ENCODE measurements at places on chromosomes 16 and 17.

DNA sequence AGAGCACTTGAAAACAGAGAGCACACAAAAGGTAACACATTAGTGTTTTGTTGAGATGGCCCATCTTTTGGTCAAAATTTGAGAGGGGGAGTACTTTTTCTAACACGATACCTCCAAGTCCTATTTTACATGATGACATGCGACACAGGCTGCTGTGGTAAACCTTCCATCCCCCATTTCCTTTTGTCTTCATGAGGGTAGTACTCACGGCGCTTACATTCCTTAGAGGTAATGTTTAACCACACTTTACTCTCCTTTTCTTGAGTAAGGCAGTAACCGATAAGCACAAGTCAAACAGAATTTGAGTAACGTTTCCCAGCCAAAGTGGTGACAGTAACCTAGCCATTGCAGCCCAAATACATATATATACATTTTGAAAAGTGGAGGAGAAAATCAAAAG, 35.8 kb upstream of the PITPNM3 start:
- no peak overlapping the region for H3K27ac ChIP-seq
- H3K36me3 ChIP-seq, result peaks cover 57% of the 10 kb centered on the region
- H3K4me1 ChIP-seq, result peaks cover 4% of the 10 kb centered on the region
- DNase-seq, result no peak
- H3K4me3 ChIP-seq, result no peak overlapping the region

DNA sequence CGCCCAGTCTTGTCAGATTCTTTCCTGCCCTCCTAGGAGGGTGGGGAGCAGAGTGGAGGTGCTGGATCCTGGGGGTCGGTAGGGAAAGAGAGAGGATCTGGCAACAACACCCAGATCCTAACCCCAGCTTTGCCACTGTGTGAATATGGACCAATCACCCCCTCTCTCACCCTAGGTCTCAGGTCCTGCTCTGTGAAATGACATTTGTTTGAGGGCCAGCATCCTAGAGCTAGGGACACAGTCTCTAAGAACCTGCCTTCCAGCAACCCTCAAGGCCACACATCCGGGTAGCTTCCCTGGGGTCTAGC, 28.4 kb upstream of the MAP3K14 start:
- H3K4me3 ChIP-seq, result no peak overlapping the region
- no peak overlapping the region for H3K27ac ChIP-seq
- H3K36me3 ChIP-seq, result no peaks in the 10 kb centered on the region
- H3K27me3 ChIP-seq, result peaks cover 11% of the 10 kb centered on the region

GRCh38 chr16:78504401-78504851, 405.0 kb downstream of the WWOX start:
- no peak for DNase-seq
- H3K4me1 ChIP-seq, result no peaks in the 10 kb centered on the region

DNA sequence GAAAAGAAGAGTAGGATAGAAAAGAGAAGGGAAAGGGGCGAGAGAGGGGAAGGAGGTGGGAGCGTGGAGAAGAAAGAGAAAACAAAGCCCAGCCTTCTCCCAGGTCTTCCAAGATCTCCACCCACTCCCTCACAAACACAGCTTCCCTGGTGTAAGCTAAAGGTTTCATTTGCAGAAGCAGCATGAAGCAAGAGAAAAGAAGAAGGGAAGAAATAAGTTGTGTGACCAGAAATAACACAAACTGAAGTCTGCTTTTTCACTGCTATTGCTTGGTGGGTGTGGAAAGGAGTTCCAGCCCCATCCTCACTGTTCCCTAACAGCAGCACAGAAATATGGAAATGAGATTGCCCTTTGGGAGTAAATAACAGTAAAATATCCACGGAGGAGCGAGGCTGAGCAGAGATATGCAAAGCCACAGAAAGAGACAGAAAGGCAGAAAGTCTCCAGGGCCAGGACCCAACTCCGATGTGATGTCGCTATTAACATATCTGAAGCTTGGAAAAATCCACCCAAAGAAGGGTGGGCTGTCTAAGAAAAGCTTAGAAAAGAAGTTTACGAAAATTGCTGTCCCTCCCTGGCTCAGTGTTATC, 10.3 kb upstream of the GAS7 start:
- no peaks in the 10 kb centered on the region for H3K4me1 ChIP-seq
- H3K4me3 ChIP-seq, result no peak overlapping the region
- H3K27ac ChIP-seq, result no peak overlapping the region
- no peaks in the 10 kb centered on the region for H3K36me3 ChIP-seq

DNA sequence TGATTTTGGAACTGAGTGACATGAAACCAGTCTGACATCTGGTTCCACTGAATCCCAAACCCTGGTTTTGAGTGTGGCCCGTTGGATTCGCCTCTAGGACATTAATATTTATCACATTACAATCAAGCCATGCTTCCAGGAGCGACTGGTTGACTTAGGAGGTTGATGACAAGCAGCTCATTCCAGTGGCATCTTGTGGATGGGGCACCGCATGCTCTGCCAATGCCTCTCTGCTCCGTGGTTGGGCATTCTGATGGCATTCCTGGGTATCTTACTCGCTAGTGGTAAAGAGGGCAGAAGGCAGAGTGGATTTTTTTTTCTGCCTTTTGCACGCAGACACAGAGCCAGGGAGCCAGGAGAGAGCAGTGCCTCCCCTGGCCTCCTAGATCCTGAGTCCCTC, 31.4 kb downstream of the CACNG4 start:
- no peaks in the 10 kb centered on the region for H3K36me3 ChIP-seq
- H3K4me1 ChIP-seq, result no peaks in the 10 kb centered on the region
- DNase-seq, result no peak

GRCh38 chr17:42773290-42774035, at the start of gene VPS25:
Gene VPS25 (plus strand): TSS chr17:42773449. CDS start chr17:42773476, 27 bp downstream.
- no peaks in the 10 kb centered on the region for H3K27me3 ChIP-seq
- H3K4me1 ChIP-seq, result peaks cover 15% of the 10 kb centered on the region
- H3K4me3 ChIP-seq, result peak within 1 kb of the TSS; percentile 93

DNA sequence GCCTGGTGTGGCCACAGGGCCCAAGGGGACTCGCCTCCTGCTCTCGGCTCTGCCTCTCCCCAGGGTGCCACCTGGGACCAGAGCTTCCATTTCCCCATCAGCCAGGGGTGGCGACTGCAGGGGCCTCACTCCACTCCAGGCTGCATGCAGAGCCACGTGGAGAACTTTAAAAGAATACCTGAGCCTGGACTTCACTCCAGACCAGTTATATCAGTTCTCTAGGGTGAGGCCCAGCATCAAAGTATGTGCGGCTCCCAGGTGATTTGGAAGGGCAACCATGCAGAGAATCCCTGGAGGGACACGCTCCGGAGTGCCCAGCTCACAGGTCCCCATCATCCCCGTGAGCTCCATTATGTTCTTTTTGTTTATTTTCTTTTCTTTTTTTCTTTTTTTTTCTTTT, 39.8 kb downstream of the KIAA0513 start:
- no peak overlapping the region for H3K4me3 ChIP-seq
- no peak for DNase-seq
- peaks cover 13% of the 10 kb centered on the region for H3K36me3 ChIP-seq
- H3K27me3 ChIP-seq, result no peaks in the 10 kb centered on the region
- peaks cover 3% of the 10 kb centered on the region for H3K4me1 ChIP-seq
